ENCODE measurements at places on chromosomes 16 and 17.

DNA sequence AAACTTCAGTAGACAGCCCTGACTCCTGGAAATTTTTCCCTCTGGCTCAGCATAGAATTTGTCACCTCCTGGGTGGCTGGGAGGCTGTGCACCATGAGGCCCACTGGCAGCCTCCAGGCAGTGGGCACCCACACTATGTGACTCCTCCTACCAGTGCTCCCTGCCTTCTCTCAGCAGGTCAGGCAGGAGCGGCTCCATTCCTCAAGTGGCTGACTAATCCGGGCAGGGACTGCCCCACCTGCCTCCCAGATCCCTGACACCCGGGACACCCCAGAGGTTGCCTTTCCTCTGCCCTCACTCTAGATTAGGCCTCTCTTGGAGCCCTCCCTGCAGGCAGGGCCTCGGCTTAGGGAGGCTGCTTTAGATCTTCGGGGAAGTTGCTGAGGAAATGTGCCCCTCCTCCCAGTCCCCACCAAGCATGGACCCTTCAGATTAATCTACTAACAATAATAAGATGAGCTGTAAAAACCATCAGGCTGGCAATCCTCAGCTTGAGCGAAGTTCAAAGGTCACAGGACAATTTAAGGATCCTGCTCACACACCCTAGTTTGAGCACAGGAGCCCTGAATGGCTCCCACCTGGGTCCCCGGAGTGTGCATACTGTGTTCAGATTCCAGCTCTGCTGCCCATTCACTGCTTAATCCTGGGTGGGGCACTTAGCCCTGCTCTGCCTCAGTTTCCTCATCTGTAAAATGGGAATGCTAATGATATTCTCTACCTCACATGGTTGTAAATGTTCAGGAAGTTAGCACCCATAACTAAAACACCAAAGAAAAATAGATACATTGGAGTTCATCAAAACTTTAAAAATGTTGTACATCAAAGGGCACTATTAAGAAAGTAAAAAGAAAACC, 10.0 kb upstream of the MYCBPAP start:
- DNase-seq: no peak

DNA sequence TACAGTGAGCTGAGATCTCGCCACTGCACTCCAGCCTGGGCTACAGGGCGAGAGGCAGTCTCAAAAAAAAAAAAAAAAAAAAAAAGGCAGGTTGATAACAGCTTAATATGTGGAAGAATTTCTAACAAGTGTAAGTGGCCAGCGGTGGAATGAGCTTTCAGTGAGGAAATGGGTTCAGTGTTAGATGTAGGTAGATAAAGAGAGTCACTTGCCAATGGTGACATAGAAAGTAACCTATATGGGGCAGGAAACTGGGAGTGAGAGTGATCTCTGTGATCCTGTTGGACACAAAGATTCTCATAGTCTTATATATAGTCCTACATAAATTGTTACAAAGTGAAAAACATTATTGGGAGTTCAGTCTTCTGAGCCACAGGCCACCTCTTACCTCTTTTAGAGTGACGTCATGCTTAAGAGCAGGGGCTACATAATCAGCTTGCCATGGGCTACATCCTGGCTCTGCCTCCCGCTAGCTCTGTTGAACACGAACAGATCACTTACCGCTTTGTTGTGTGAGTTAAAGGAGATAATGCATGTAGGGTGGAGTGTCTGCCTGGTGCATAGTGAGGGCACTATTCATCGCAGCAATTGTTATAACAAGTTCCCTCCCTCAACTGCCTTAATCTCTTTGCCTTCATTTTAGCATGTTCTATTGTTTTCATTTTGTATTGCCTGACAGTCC, 110.2 kb upstream of the ELAC2 start:
- DNase-seq: no peak

- no peak for DNase-seq
These were observed 16.7 kb downstream of the KCNJ16 start for GRCh38 chr17:70091696-70092095.

DNA sequence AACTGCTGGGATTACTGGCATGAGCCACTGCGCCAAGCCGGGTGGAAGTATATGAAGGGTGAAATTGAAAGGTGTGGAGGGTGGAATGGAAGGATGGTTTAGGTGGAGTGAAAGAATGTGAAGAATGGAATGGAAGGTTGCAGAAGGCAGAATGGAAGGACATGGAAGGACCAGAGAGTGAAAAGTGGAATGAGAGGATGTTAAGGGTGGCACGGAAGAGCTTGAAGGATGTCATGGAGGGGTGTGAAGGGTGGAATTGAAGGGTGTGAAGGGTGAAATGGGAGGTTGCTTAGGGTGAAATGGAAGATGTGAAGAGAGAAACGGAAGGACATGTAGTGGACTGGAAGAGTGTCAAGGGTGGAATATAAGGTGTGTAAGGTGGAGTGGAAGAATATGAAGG, 16.2 kb downstream of the MIS12 start:
- no peak for DNase-seq

DNA sequence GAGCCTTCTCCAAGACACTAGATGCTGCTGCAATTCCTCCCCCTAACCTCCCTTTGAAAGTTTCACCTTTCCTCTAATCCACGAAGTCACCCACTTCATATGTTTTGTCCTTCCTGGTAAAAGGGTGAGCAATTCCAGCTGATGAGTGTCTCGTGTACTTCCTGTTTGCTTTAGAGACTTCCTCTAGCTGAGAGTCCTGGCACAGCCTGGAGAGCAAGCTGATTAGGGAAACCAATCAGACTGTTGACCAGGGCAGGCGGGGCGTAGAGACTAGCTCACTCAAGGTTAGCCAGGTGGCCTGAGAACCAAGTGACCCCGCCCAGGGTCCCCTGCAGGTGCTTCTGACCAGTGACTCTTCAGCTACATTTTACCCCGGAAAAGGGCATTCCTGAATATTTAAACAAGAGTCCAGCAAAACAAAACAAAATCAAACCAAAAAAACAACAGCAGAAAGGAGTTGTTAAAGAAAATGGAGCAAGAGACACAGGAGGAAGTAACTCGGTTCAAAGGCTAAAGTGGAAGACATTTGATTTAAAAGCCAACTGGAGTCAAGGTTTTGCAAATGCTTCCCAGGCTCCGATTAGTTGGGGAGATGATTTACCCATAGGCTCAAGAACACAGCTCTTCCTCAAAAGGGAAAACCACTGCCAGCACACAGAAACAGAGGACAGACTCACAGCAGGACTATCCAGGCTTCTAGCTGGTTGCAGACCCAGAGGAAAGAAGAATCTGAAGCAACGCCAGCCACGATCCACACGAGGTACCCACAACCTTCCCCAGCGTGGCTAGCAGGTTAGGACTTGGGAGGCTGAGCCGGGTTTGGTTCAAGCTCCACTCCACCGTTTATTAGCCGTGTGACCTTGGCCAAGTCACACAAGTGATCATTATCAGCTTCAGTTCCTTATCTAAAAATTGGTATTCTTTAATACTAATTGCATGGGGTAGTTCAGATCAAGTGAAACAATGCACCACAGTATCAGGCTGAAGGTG, 13.4 kb downstream of the HSPB9 start:
- DNase-seq: peak; percentile 78

DNA sequence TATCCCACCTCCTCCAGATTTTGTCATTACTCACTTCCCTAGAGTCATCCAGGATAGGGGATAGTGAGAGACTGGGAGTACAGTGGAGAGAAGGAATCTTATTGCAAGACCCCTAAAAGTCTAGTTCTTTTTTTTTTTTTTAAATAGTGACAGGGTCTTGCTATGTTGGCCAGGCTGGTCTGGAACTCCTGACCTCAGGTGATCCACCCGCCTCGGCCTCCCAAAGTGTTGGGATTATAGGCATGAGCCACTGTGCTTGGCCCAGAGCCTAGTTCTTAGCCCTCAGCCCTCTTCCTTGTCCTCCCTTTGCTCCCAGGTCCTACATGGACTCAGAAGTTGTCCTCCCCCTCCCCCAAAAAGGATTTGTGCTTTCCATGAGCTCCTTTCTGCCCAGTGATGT, 2.7 kb upstream of the CHRNB1 start:
- no peak for DNase-seq

- no peak for DNase-seq
These were observed 73.3 kb upstream of the LHX1 start for GRCh38 chr17:36863676-36864612.

GRCh38 chr16:11681976-11682654, 13.9 kb downstream of the SNN start:
- DNase-seq: no peak

- DNase-seq: no peak
These were observed 480 bp upstream of the PROCA1 start for GRCh38 chr17:28712032-28712704.

DNA sequence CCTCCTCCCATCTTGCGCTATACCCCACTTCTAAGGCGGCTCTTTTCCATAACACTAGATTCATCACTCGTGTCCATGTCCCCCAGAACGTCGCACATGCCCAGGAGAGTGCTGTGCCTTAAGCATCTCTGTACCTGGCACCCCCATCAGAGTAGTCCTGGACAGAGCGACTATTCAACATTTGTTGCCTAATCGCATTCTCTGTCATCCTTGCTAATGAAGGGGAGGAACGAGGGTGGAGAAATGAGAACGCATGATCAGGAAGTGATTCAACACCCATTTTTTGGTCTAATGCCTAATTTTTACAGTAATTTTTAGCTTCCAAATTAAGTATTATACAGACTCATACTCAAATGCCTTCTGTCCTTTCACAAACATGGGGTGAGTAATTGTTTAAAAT, 53.2 kb downstream of the SLC39A11 start:
- no peak for DNase-seq

DNA sequence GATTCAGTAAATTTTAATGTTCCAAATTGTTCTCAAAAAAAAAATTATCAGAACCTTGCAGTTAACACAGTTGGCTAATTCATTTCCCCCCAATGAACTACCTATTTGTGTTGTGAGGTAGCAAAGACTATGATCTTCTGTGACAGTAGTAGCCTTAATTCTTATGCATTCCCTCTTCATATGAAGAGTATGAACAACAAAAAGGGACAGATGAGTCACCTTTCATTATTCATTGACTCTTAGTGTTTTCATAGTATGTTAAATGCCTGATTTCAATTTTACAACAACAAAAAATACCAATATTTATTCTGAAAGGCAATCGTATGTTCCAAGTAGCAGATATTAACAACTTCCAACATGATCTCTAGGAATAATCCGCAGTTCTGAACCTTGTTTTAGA, 3.6 kb upstream of the SLFN11 start:
- no peak for DNase-seq

- no peak for DNase-seq
These were observed 7.3 kb upstream of the SMIM5 start for GRCh38 chr17:75625813-75626486.

GRCh38 chr17:51251010-51251409, 8.8 kb downstream of the MBTD1 start:
- DNase-seq: no peak

DNA sequence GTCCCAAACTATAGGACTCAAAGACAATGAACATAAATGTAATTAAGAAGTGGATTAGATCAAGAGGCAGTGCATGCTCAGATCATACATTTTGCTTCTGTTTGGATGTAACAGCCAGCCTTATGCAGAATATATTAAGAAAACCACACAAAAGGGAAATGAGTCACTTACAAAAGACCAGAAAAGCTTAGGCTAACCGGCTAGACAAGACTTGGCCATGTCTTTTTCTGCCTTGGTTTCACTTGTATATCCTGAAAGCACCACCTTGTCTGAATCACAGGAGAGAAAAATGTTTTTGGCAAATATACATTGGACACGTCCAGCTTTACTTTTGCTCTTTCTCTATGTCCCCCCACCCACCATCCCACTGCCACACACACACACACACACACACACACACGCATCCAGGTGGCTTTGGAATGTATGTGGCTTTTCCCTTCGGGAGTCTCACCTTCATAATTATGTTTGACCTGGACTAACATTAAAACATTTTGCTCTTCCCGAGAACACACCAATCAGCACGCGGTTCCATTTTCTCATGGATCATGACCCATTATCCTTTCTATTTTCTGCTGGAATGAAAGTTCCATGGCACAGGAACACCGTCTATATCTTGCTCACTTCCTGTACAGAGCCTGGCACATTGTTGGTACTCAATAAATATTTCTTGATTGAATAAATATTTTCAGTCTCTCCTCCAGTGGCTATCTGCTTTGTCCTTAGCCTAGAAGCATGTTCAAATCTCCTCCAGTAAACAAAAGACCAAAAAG, 64.6 kb downstream of the CDK5R1 start:
- no peak for DNase-seq

- peak; percentile 68 for DNase-seq
These were observed 6.7 kb downstream of the HSPB9 start for GRCh38 chr17:42129109-42129837.

- DNase-seq: no peak
These were observed 12.8 kb downstream of the STAC2 start for GRCh38 chr17:39212841-39213480.

- DNase-seq: no peak
These were observed 46.8 kb downstream of the TMEM132E start for GRCh38 chr17:34626121-34626681.

GRCh38 chr17:56880571-56880970, 33.3 kb downstream of the TRIM25 start:
- DNase-seq: no peak

- no peak for DNase-seq
These were observed 192.7 kb downstream of the RPTOR start for GRCh38 chr17:80737106-80738019.

DNA sequence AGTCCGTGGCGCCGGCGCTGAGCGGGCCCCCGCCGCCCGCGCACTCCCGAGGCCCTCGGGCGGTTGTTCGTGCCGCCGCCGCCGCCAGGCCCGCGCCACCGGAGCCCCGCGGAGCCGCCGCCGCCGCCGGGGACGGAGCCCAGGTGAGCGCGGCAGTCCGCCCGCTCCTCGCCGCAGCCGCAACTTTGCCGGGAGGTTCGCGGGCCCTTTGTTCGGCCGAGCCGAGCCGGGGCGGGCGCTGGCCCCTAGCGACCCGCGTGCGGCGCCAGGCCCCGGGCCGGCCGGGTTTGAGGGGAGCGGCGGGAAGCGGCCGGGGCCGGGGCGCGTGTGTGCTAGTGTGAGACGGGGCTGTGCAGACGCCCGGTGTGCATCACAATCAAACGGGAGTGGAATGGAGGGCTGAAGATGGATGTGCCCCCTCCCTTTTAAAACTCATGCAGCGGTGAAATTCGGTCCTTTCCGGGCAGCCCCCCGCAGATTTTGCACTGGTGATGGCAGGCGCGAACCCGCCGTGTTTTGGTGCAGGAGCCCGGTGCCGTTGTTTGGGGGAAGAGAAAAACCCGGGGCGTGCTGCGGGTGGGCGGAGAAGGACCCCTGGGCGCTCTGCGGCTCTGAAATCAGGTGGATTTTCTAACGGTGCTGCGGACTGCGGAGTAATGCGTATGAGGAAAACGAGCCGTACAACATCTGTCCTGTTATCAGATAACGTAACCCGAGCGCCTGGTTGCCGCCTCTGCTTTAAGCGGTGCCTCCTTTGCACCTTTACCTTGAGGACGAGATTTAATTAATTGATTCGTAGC, 823 bp downstream of the TNRC6C start:
- no peak for DNase-seq

- DNase-seq: no peak
These were observed 22.1 kb upstream of the B4GALNT2 start for GRCh38 chr17:49110509-49110908.

DNA sequence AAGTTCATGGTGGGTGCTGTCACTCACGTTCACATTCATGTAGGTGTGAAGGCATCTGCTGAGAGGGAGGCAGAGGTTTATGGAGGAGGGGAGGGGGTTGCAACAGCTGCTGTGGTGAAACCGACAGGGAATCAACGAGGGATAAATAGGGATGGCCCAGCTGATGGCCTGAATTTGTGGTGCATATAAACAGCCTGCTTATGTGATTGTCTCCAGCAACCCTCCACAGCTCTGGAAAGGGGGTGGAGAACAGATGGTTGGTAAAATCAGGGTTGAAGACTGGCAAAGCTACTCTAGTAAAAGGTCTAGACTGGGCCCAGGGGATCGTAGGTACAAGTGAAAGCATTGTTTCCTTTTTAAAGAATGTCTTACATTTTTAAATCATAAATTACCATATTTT, 53.7 kb downstream of the IQCK start:
- no peak for DNase-seq
